ENCODE measurements at places on chromosomes 7 and 10. TPM values are rescaled to one million over a fixed set of nuclear protein-coding genes. Genes with fewer than 3 reads are reported as not detected.

The DCLRE1C gene
- 13.0 TPM for total RNA-seq

- no peak for DNase-seq
- peaks cover 31% of the 10 kb centered on the region for H3K27me3 ChIP-seq
- H3K4me1 ChIP-seq: no peaks in the 10 kb centered on the region
- no peak overlapping the region for H3K27ac ChIP-seq
Observed at GRCh38 chr7:151736403-151736909, 140.5 kb downstream of the PRKAG2 start.

- no peaks in the 10 kb centered on the region for H3K27me3 ChIP-seq
- no peak overlapping the region for H3K27ac ChIP-seq
- H3K4me3 ChIP-seq: no peak overlapping the region
- H3K4me1 ChIP-seq: no peaks in the 10 kb centered on the region
- DNase-seq: peak; percentile 6
Observed at GRCh38 chr10:82150123-82150900, 275.3 kb downstream of the NRG3 start.

- DNase-seq: no peak
- H3K4me3 ChIP-seq: no peak overlapping the region
- peaks cover 59% of the 10 kb centered on the region for H3K36me3 ChIP-seq
- peaks cover 23% of the 10 kb centered on the region for H3K4me1 ChIP-seq
Observed at GRCh38 chr10:11869743-11870460, 46.7 kb downstream of the PROSER2 start.

The PAXIP1 gene
- 28.4 TPM for total RNA-seq

GRCh38 chr7:42010751-42011150 lies 226.3 kb downstream of the GLI3 start:
- H3K27me3 ChIP-seq: no peaks in the 10 kb centered on the region
- no peaks in the 10 kb centered on the region for H3K36me3 ChIP-seq
- H3K4me1 ChIP-seq: no peaks in the 10 kb centered on the region
- H3K27ac ChIP-seq: no peak overlapping the region
- no peak for DNase-seq
- no peak overlapping the region for H3K4me3 ChIP-seq

- no peak overlapping the region for H3K27ac ChIP-seq
- no peak overlapping the region for H3K4me3 ChIP-seq
- H3K36me3 ChIP-seq: no peaks in the 10 kb centered on the region
- no peak for DNase-seq
Observed at GRCh38 chr7:36570528-36571189, 153.6 kb downstream of the AOAH start.

DNA sequence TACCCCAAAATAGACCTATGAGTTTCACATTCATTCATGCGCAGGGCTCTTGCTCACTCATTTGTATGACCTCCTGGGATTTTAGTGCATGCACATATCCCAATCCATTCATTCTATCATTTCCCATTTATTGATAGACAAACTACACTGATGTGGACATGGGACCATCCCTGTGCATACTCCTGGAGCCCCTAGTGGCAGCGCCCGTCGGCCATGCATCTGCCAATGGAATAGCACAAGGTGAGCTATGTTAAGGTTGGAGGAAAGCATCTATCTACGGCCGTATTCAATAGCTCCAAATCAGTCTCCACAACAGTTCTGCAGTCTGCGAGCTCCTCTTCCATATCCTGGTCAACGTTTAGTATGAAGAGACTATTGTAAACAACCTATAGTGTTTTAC lies 31.7 kb upstream of the FIGNL1 start:
- H3K27ac ChIP-seq: no peak overlapping the region
- H3K4me3 ChIP-seq: no peak overlapping the region
- 0 out of 3 replicates have a peak, but pooled peaks cover 3% of the 10 kb centered on the region for H3K27me3 ChIP-seq
- no peak for DNase-seq

GRCh38 chr10:84540617-84541288 lies 212.4 kb downstream of the CCSER2 start:
- H3K36me3 ChIP-seq: no peaks in the 10 kb centered on the region
- DNase-seq: peak; percentile 78
- peaks cover 10% of the 10 kb centered on the region for H3K4me1 ChIP-seq
- peaks cover 6% of the 10 kb centered on the region for H3K27me3 ChIP-seq
- peak overlapping the region; percentile 11 for H3K4me3 ChIP-seq

DNA sequence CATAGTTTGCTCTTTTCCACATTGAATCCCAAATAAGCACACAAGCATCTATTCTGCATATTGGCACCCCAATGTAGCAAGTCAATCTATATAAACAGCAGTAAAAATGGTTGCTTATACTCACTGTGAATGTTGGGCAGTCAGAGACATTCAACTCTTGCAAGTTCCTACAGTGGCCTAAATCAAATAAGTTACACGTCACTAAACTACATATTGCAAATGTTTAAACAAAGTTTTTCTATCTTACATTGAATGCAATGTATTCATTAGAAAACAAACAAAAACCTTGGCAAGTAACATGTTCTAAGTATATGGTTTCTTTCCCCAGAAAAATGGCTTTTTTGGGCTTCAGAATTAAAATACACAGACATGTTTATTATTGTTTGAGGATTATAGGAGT lies 19.0 kb downstream of the LRRC17 start:
- H3K27me3 ChIP-seq: no peaks in the 10 kb centered on the region
- peaks cover 8% of the 10 kb centered on the region for H3K36me3 ChIP-seq
- H3K4me3 ChIP-seq: no peak overlapping the region
- H3K27ac ChIP-seq: no peak overlapping the region
- DNase-seq: no peak

- DNase-seq: no peak
- H3K4me1 ChIP-seq: no peaks in the 10 kb centered on the region
- no peaks in the 10 kb centered on the region for H3K27me3 ChIP-seq
- H3K4me3 ChIP-seq: no peak overlapping the region
Observed at GRCh38 chr10:23718946-23719345, 280.1 kb downstream of the OTUD1 start.

- no peak for DNase-seq
- no peak overlapping the region for H3K27ac ChIP-seq
- H3K27me3 ChIP-seq: no peaks in the 10 kb centered on the region
- no peak overlapping the region for H3K4me3 ChIP-seq
Observed at GRCh38 chr7:13240349-13240748, 552.9 kb downstream of the ARL4A start.

DNA sequence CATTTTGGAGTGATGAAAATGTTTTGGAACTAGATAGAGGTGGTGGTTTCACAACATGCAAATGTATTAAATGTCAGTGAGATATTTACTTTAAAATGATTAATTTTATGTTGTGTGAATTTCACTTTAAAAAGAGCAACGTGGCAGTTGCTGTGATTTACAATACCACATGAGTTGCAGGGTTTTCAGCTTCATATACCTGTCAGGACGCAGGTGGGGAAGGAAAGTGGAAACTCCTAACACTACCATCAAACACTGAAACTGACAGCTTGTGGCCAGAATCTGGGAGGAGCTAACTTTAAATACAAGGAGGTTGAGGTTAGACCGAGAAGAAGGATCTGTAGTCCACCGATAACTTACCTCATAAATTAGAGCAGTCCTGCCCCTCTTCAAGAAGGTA lies 168.9 kb upstream of the TMEM72 start:
- no peak for DNase-seq
- H3K4me1 ChIP-seq: no peaks in the 10 kb centered on the region
- no peak overlapping the region for H3K27ac ChIP-seq
- H3K36me3 ChIP-seq: no peaks in the 10 kb centered on the region

- peaks cover 24% of the 10 kb centered on the region for H3K27me3 ChIP-seq
- no peak for DNase-seq
- no peak overlapping the region for H3K4me3 ChIP-seq
- no peak overlapping the region for H3K27ac ChIP-seq
- H3K4me1 ChIP-seq: no peaks in the 10 kb centered on the region
Observed at GRCh38 chr10:116728526-116729096, 13.8 kb downstream of the HSPA12A start.

DNA sequence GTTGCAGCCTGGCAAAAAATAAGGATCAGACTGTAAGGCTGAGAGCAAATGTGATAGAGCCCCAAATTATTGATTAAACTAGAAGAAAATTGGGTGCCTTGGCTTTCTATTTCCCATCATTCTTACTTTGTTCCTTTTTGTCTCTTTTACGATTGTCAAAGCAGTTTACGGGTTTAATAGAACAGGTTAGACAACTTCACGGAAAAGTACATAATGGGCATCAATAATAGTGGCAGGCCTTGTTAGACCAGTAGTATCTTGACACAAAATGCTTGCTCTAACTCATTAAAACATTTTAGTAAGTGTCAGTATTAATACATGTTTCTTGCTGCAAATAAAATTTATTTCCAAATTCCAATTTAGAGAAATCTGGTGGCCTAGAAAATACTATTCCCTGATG lies 14.5 kb upstream of the GGCT start:
- H3K4me1 ChIP-seq: no peaks in the 10 kb centered on the region
- no peaks in the 10 kb centered on the region for H3K27me3 ChIP-seq
- no peak for DNase-seq
- no peak overlapping the region for H3K4me3 ChIP-seq
- H3K36me3 ChIP-seq: no peaks in the 10 kb centered on the region

The GNAT3 gene
- total RNA-seq: not detected

The PRKCQ gene
- total RNA-seq: 13.6 TPM

DNA sequence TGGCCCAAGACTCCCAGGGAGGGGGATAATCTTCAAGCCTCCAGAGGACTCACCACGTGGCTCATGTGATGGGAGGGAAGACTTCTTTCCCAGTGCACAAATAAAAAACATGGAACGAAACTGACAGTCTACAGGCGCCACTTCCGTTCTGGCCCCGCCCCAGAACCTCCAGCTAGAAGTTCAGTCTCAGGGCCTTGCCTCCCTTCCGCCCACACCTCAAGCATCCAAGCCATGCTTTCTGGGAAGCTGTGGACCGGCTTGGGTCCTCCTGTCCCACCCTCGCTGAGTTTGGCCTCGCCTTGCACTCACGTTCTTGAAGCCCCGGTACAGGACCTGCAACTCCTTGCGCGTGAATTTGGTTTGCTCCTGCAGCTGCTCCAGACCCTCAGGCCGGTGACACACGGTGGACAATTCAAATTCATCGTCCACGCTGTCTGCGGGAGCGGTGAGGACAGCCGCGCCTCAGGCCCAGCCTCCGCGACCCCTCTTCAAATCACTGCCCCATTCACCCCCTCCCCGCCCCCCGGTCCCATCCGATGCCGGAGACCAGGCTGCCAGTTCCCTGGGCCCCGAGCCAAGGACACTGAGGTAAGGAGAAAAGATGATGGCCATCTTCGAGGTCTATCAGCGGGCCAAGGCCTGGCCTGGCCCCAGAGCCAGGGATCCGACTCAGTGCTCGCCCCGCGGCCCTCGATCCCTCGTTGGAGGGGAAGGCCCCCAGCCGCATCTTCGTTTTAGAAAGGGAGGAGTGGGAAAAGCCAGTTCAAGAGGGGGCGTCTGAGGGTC lies 10.7 kb upstream of the OGA start:
- peak; percentile 6 for DNase-seq
- H3K4me1 ChIP-seq: peaks cover 45% of the 10 kb centered on the region
- H3K27me3 ChIP-seq: no peaks in the 10 kb centered on the region

The GSTO2 gene
- total RNA-seq: 1.4 TPM

DNA sequence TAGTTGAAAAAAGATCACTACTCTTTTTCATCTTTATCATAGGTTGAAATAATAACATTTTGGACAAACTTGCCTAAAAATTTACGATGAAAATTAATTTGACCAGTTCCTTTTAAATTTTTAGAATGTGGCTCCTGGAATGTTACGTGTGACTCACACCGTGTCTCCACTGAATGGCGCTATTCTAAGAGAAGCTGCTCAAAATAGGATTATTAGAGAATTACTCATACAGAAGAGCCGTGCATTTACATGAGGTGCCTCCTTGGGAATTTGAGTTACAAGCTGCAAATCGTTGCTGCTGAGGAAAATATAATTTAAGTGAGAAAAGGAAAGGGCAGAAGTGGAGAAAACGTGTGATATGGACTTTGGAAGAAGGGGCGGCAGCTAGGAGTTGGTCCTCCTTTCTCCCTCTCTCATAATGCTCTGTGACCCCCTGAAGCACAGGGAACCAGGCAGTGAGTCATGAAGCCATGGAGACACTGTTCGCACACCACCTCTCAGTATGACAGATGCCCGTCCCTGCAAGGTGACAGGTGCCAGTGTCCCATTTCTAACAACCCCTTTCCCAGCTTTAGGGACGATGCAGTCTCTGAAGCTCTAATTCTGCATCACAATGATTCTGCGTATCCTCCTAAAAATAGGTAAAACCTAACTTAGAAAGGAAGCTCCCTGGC lies 323.2 kb upstream of the COBL start:
- no peaks in the 10 kb centered on the region for H3K4me1 ChIP-seq
- no peak overlapping the region for H3K4me3 ChIP-seq
- no peak overlapping the region for H3K27ac ChIP-seq
- no peak for DNase-seq
- H3K27me3 ChIP-seq: no peaks in the 10 kb centered on the region

DNA sequence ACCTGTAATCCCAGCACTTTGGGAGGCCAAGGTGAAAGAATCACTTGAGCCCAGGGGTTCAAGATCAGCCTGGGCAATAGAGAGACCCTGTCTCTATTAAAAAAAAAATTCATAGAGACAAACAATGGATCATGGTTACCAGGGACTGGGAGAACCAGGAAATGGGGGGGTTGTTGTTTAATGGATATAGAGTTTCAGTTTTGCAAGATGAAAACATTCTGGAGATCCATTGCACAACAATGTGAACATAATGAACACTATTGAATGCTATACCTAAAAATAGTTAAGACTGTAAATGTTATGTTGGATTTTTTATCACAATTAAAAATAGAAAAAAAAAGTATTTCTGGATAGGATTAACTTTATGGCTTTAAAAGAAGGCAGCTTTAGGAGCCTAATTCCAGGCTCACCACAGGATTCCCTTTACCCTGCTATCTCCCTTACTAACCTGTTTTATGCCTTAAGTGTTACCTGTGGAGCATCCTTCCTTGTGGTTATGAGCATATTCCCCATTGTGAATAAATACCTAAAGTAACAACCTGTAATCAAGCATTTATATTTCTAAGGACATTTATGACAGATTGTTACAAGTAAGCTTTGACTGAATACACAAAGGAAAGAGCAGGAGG lies 45.1 kb upstream of the SGCE start:
- no peaks in the 10 kb centered on the region for H3K36me3 ChIP-seq
- no peak overlapping the region for H3K27ac ChIP-seq
- no peak overlapping the region for H3K4me3 ChIP-seq
- DNase-seq: no peak
- no peaks in the 10 kb centered on the region for H3K4me1 ChIP-seq

GRCh38 chr7:2247141-2247995 lies 5.3 kb downstream of the NUDT1 start:
- no peak overlapping the region for H3K4me3 ChIP-seq
- DNase-seq: peak; percentile 70
- H3K4me1 ChIP-seq: peaks cover 54% of the 10 kb centered on the region
- no peaks in the 10 kb centered on the region for H3K27me3 ChIP-seq
- H3K36me3 ChIP-seq: peaks cover 23% of the 10 kb centered on the region
- no peak overlapping the region for H3K27ac ChIP-seq

DNA sequence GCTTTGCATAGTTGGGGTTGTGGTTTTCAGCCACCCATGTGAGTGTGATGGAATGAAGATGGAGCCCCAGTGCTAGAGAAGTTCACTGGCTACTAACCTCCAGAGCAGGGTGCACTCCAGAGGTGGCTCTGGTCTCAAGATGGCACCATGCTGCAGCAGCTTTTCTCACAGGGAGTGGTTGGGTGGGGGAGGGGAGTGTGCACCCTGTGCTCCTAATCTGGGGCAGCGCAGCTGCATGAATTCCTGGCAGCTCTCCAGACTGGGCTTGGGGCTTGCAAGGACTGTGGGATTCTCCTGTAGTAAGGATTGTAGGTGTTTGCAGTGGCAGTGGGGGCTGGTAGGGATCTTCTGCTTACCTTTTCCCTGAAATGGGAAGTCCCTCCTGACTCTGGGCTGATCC lies 23.7 kb downstream of the PHTF2 start:
- H3K4me1 ChIP-seq: peaks cover 15% of the 10 kb centered on the region
- peaks cover 13% of the 10 kb centered on the region for H3K36me3 ChIP-seq
- no peak for DNase-seq
- H3K27me3 ChIP-seq: no peaks in the 10 kb centered on the region
- H3K27ac ChIP-seq: peak overlapping the region; percentile 14

All from K562 (cell line).